ENCODE measurements at places on chromosomes 2 and 18. TPM values are rescaled to one million over a fixed set of nuclear protein-coding genes. Genes with fewer than 3 reads are reported as not detected.
A peak's percentile ranks its signal among the peaks of the same experiment; 100 is the strongest.

SPDYA gene
- polyA plus RNA-seq: 1.2 TPM

GTF3C2 gene
- polyA plus RNA-seq: 26.4 TPM

STARD6 gene
- not detected for polyA plus RNA-seq

GPR75 gene
- 0.23 TPM for polyA plus RNA-seq

PIGN gene
- polyA plus RNA-seq: 16.0 TPM

DNA sequence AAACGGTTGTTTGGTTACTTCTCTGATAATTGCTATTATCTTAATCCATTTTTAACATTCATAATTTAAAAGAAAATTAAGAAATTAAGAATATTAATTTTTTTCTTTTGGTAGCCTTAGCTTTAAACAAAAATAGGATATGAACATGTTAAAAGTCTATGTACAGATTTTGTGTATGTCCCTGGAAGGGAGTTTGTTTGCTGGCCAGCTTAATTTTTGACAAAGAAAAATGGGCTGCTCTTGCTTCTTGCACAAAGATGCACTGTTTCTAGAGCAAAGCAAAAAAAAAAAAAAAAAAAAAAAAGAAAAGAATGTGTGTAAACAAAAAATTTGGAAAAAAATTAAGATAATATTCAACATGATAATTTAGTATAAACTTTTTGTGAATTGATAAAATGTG is 1.3 kb downstream of the RFTN2 start:
- H3K4me3 ChIP-seq: peak overlapping the region; percentile 85
- DNase-seq: peak; percentile 27
- H3K27ac ChIP-seq: no peak overlapping the region
- H3K27me3 ChIP-seq: no peaks in the 10 kb centered on the region
- no peaks in the 10 kb centered on the region for H3K36me3 ChIP-seq

GRCh38 chr2:208426412-208427045 is 19.9 kb downstream of the PTH2R start:
- no peak overlapping the region for H3K27ac ChIP-seq
- no peaks in the 10 kb centered on the region for H3K36me3 ChIP-seq
- no peak for DNase-seq
- no peak overlapping the region for H3K4me3 ChIP-seq
- no peaks in the 10 kb centered on the region for H3K27me3 ChIP-seq

GRCh38 chr18:8662560-8663255 is 42.6 kb upstream of the MTCL1 start:
- DNase-seq: no peak
- H3K27ac ChIP-seq: no peak overlapping the region
- no peaks in the 10 kb centered on the region for H3K36me3 ChIP-seq
- H3K4me3 ChIP-seq: no peak overlapping the region
- peaks cover 10% of the 10 kb centered on the region for H3K4me1 ChIP-seq
- H3K27me3 ChIP-seq: no peaks in the 10 kb centered on the region

DNA sequence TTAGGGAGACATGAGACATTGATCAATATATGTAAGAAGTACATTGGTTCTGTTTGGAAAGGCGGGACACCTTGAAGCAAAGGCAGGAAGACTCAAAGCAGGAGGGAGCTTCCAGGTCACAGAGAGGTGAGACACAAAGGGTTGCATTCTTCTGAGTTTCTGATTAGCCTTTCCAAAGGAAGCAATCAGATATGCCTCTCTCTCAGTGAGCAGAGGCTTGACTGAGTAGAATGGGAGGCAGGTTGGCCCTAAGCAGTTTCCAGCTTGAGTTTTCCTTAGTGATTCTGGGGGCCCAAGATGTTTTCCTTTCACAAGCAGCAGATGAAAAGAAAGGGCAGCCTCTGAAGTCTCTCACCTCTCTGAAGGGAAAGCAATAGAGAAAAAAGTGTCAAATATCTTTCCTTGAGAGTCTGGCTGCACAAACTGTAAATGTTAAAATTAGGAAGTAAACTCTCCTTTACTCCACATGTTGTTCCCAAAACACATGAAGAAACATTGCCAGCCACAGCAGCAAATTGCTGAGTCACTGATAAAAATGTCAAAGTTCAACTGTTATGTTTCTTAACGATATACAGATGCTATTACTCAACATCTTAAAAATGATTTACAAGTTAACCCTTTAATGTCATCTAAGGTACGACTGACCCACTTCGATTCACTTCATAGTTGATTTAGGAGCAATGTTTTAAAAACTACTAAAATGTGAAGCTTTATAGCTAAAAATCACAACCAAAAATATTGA is 40.3 kb downstream of the CYB5A start:
- H3K27ac ChIP-seq: peak overlapping the region; percentile 41
- H3K27me3 ChIP-seq: no peaks in the 10 kb centered on the region
- peaks cover 30% of the 10 kb centered on the region for H3K4me1 ChIP-seq
- H3K4me3 ChIP-seq: peak overlapping the region; percentile 14
- no peaks in the 10 kb centered on the region for H3K36me3 ChIP-seq

DNA sequence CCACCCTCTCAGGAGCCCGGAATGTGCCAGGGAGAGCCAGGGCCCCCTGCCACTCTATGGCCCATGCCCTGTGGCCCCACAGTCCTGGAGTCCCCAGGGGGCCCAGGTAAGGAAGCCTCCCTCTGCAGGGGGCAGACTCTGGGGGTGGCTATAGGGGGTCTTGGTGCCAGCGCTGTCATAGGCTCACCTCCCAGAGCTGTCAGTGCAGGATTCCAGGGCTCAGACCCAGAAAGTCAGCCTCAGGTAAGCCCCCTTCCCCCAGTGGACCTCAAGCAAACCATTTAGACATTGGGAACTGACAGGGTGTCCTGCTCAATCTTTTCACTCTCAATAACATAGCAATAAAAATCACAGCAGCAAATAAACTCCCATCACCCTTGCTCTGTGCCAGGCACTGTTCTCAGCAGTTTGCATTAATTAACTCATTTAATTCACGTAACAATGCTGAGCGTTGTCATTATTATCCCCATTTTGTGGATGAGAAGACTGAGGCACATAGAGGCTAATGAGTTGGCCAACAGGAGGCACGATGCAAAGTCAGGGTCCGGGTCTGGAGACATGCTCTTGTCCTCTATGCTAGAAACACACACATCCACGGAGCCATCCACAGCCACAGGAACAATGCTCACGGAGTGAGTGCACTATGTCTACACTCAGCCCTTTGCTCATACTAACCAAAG is 79.6 kb downstream of the TNS1 start:
- peak overlapping the region; percentile 71 for H3K27ac ChIP-seq
- DNase-seq: no peak
- no peaks in the 10 kb centered on the region for H3K36me3 ChIP-seq
- H3K4me1 ChIP-seq: peaks cover 57% of the 10 kb centered on the region

GRCh38 chr18:23540867-23541266 is 37.6 kb downstream of the RMC1 start:
- DNase-seq: no peak
- H3K27me3 ChIP-seq: no peaks in the 10 kb centered on the region
- no peak overlapping the region for H3K27ac ChIP-seq
- H3K4me1 ChIP-seq: no peaks in the 10 kb centered on the region

DNA sequence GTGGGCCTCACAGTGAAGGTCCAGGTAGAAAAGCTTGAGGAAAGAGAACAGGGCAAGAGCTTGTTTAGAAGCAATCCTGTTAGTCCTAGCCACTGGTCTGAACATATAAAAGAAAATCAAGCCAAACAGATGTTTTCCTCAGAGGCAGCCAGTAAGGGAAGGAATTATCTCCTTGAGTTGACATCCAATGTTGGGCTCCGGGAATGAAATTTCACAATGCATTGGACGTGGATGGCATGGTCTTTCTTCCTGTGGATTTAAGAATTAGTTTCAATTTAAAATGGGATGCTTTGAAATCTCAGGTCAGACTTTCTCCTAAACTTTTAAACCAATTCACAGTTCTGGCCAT is 92.1 kb downstream of the ACKR3 start:
- H3K27me3 ChIP-seq: no peaks in the 10 kb centered on the region
- H3K4me3 ChIP-seq: peak overlapping the region; percentile 48
- peak; percentile 65 for DNase-seq
- no peaks in the 10 kb centered on the region for H3K36me3 ChIP-seq

DNA sequence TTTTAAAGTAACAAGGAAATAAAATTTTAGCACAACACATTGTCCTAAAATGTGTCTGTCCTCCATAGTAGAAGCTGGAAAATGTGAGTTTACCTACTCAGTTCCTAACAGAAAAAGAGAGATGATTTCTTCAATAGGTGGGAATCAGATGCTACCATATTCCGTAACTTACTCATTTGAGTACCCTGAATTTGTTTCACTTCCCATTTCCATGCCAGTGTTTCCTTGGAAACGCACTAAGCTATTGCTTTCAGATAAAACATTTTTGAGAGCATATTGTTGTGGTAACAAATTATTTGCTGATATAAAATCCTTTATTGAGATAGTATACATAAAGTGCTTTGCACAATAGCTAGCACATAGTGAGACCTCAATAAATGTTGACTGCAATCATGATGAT is 137.5 kb upstream of the BARD1 start:
- H3K27me3 ChIP-seq: no peaks in the 10 kb centered on the region
- H3K27ac ChIP-seq: no peak overlapping the region
- no peaks in the 10 kb centered on the region for H3K4me1 ChIP-seq

- H3K4me3 ChIP-seq: no peak overlapping the region
- no peaks in the 10 kb centered on the region for H3K27me3 ChIP-seq
- no peak for DNase-seq
- no peaks in the 10 kb centered on the region for H3K36me3 ChIP-seq
Observed at GRCh38 chr2:60127191-60127590, 426.3 kb downstream of the BCL11A start.

Measured in GM23248 (cell line).